Stimulated activated CD8-positive, alpha-beta memory T cell treated with anti-CD3 and anti-CD28 coated beads, Interleukin-4, amount 100 ng/mL, for 48 hours (primary cell): ENCODE measurements at places on chromosomes 7 and 10.

GRCh38 chr7:132771301-132771730, 195.0 kb upstream of the PLXNA4 start:
- peak; percentile 34 for DNase-seq

DNA sequence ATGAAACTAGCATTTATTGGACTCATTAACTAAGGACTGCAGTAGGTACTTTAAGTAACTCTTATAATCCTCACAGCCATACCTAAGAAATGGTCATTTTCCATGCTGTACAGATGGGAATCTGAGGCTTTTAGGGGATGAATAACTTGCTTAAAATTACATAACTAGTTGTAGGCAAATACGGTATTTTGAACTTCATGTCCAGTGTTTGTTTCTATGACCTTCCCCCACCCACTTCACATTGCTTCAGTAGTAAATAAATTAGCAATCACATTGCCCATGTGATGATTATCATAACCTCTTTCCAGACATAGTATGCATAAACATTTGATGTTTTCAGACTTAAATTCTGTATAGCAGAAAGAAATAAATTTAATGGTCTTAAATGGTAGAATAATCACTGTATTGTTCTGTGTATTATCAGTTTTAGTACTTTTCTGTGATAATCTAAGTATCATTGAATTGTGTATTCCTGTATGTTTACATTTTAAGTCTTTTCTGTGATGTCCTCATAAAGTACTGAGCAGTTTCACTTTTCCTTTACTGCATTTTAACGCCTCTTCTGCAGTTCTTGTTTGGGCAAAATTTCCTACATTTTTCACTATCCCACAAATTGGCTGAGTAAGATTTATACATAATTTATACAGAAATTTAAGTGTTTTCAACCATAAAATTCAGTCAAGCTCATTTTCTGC, 48.3 kb downstream of the ANKIB1 start:
- DNase-seq, result no peak

DNA sequence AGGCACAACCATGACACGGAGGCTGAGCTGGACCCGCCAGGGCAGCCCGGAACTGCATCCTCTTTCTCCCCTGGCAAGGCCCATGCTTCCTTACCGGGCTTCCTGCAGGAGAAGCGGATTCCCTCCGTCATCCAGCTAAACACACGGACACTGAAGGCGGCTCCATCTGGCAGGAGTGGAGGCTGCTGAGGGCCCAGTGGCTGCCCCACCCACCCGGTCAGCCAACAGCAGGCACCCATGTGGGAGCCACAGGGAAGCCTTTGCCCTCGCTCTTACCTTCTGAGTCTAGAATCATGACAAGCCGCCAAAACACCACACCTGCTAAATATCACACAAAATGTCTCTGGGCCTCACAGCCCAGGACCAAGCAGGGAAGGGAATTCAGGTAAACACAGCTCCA, 321.6 kb upstream of the RNF32 start:
- DNase-seq, result no peak

GRCh38 chr7:106814887-106815286, 50.2 kb upstream of the PIK3CG start:
- DNase-seq, result no peak

DNA sequence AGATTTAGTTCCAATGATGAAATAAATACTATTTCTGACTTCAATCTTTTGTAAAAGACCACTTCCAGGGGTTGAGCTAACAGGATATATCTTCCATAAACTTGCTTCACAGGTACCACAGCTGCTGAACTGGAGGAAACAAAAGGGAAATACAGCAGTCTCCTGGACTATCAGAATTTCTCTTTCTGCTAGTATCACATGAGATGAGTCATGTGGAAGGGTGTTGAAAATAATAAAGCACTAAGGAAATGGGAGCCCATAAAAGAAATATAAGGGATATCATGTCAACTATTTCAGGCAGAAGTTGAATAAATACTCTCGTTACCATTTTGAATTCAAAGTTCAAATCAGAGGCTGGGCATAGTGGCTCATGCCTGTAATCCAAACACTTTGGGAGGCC, 250.3 kb upstream of the NFE2L3 start:
- DNase-seq, result no peak

DNA sequence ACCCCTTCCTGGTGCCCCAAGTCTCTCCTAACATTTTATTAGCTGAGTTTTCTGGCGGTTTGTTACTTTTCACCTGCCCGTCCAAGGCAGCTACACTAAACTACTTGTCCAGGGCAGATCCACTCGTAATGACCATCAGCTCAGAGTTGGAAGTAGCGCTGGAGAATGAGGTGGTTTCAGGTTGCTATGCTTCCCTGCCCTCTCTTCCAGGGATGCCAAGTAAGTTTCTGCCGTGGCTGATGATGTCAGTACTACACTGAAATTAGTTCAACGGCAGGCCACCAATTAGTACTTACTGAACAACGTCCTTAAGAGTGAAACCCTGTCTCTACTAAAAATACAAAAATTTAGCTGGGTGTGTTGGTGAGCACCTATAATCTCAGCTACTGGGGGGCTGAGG, 55.2 kb downstream of the DIP2C start:
- no peak for DNase-seq

DNA sequence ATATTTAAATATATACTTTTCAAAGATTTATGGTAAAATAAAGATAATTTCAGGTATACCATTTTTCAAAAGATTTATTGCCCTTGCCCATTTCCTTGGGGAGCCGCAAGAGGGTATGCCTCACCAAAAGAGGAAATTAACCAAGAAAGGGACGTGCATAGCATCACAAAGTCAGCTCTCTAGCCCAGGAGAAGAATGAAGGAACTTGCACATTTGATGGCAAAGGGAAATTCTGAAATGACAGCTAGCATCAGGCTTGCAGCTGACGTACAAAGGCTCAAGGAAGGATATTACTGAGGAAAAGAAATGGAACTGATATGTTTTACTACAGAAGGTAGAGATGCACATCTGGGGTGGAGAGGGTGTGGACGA, 93.6 kb upstream of the RSU1 start:
- DNase-seq, result no peak

GRCh38 chr10:75660823-75661222, 229.4 kb downstream of the LRMDA start:
- no peak for DNase-seq

- no peak for DNase-seq
These were observed 622.4 kb downstream of the NRG3 start for GRCh38 chr10:82497439-82497838.

- DNase-seq, result peak; percentile 58
These were observed 337.6 kb downstream of the CCSER2 start for GRCh38 chr10:84665883-84666463.

- no peak for DNase-seq
These were observed 59.2 kb upstream of the PTN start for GRCh38 chr7:137402536-137403352.

DNA sequence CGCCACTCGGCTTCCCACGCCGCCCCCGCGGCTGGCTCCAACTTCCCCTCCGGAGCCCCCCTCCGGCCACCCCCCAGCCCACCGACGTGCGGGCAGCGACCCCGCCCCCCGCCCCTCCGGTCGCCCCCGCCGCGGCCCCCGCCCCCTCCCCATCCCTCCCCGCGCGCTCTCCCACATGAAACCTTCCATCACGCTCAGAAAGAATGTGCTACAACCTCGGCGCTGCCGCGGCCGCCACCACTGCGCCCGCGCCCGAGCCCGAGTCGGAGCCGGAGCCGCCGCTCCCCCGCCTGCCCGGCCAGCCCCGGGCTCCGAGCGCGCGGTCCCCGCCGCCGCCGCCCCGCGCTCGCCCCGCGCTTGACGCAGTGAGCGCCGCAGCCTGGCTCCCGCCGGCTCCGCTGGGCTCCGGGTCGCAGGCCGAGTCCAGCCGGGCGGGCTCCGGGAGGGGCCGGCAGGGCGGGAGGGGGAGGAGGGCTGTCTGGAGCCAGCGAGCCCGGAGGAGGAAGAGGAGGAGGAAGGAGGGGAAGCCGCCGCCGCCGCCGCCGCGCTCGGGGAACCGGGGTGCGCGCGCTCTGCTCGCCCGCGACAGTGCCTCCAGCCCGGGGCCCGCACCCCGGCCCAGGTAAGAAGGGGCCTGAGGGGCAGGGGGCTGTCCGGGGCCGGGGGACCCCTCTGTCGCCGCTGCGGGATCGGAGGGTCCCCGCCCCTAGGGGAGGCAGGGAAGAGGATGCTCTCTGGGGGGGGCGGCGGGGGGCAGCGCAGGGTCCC, 4.3 kb upstream of the ELFN1 start:
- DNase-seq, result no peak

DNA sequence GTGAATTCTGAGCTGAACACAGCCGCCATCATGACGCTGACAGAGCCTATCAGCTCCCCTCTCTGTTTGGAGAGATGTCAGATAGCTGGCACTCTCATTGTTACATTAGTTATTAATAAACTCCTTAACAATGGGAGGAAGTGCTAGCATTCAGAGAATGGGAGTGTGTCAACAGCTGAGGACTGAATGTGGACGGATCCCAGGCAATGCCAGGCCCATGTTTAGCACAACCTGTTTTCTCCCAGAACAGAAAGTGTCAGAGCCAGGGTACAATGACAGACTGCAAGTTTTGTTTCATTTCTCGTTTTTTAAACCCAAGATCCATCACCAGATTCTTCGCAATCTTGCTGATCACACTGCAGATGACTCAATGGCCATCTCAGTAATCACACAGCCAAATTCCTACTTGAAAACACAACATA, 99.6 kb downstream of the PRPF18 start:
- DNase-seq, result no peak

DNA sequence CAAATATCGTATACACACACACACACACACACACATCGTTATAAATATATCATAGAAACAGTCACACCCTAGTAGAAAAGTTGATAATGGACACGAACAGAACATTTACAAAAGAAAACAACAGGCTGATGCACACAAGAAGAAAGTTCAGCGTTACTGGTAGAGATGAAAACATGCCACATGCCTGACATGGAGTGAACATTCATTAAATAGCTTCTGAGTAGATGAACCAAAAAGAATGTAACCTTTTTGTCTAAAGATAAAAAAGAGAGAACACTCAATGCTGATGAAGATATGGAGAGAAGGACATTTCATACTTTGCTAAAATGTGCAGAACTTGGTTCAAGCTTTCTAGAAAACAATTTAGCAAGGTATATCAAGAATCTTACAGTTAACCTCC, 173.4 kb upstream of the KLF14 start:
- DNase-seq, result no peak

DNA sequence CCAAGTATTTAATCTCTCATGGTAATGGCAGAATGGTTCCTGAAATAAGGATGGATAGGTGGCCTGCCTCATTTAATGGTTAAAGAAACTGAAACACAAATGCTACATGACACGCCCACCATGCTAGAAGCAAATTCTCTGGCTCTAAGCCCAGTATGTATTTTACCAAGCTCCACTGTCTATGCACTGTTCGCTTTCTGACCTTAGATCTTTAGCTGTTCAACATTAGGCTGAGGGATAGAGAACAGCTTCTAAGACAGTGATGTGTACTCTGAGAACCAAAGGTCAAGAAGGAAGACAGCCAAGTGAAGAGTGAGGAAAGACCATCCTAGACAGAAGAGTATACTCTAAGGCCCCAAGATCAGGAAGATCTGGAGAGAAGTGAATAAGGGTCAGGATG, 26.6 kb downstream of the FAM3C start:
- DNase-seq, result no peak

DNA sequence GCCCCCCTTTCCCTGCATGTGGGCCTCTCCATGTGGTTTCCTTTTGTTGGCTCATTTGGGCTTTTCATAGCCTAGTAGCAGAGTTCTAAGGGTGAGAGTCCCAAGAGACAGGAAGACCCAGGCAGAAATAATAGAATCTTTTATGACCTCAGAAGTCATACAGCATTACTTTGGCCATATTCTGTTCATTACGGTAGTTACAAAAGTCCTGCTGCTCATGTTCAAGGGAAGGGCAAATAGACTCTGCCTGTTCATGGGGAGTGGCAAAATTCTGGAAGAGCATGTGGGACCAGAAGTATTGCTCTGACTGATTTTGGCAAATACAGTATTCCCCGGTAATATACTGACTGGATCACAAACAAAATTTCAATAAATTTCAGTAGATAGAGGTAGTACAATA, 910.3 kb downstream of the LRMDA start:
- DNase-seq, result no peak

DNA sequence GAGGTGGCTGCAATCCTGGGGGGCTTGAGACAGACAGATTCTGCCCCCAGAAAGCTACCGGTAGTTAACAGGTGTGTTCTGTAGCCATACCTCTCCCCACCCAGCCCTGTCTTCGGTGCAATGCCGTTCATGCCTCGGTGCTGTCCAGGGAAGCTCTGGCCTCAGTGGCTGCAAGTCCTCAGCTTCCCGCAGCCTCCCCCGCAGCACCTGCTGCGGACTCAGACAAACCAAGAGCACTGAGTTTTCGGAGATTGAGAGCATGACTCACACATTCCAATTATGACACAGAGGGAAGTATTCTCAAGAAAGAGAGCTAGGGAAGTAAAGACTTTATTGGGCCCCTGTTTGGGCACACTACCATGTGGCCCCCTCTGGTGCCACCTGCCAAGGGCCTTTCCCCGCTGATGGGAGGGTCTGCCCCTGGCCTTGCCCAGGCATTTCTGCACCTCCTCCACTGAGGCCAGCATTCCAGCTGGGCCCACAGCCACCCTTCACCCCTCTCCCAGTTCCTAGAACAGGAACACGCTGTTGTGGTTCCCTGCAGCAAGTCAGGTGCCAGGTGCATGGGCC, 30.2 kb upstream of the EZH2 start:
- DNase-seq, result peak; percentile 75

DNA sequence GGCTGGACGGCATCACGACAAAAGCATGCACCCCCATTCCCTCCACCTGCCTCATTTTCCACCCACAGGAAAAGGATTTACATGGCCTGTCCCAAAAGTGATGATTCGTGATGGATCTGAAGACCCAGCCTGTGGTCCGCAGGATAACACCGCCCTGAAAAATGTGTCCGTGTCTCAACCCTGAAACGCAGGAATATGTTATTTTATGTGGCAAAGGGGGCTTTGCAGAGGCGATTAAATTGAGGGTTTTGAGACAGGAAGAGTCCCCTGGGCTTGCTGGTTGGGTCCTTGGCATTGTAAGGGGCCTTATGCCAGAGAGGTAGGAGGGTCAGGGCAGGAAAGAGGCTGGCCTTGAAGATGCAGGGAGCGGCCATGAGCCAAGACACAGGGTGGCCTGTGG, 80.2 kb upstream of the PPP2R2D start:
- peak; percentile 7 for DNase-seq

GRCh38 chr7:103292122-103292521, 5.1 kb upstream of the PMPCB start:
- no peak for DNase-seq

GRCh38 chr7:132343199-132343598, 233.1 kb downstream of the PLXNA4 start:
- DNase-seq, result no peak

DNA sequence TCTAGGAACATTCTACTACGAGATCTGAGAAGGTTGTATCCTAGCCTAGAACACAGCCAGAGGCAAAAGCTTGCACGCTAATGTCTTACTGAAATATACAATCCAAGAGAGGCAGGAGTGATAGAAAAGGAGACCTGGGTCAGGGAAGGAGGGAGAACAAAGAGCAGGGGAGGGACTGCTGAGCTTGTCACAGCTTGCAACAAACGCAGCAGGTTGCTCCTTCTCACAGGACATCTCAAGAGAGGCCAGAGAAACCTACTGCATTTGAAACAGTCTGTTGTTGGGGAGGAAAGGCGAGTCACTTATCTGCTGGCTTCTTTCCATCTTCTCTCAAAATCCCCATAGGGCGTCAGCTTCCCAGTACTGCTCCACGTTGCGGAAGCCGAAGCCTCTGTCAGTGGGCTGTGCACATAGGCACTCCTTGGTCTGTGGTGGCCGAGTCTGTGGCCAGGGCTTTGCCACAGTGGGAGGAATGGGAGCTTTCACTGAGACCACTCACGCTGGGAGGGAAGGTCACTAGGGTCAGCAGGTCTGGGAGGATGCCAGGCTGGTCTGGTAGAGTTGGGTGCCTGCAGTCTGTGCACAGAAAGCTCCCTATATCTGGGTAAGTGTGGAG, 25.8 kb upstream of the GPNMB start:
- no peak for DNase-seq
